ENCODE measurements at places on chromosomes 1 and 21. TPM values are rescaled to one million over a fixed set of nuclear protein-coding genes. Genes with fewer than 3 reads are reported as not detected.

DMRTA2 gene
- total RNA-seq, result 0.24 TPM

STUM gene
- total RNA-seq, result 1.7 TPM

BACE2 gene
- 37.3 TPM for total RNA-seq

USP25 gene
- 96.3 TPM for total RNA-seq

DAB1 gene
- total RNA-seq, result 4.8 TPM

LEFTY2 gene
- total RNA-seq, result 144 TPM

BTF3L4 gene
- total RNA-seq, result 46.5 TPM

TBX15 gene
- 4.1 TPM for total RNA-seq

PALMD gene
- total RNA-seq, result 33.0 TPM

ZNF687 gene
- 11.1 TPM for total RNA-seq

RXRG gene
- total RNA-seq, result not detected

CRP gene
- 0.48 TPM for total RNA-seq

OR2W3 gene
- total RNA-seq, result 5.5 TPM

CFHR5 gene
- 0.72 TPM for total RNA-seq

UBL4B gene
- not detected for total RNA-seq

KCNQ4 gene
- total RNA-seq, result 3.4 TPM

PRAMEF11 gene
- total RNA-seq, result not detected

TSSK3 gene
- 1.9 TPM for total RNA-seq

LDLRAD2 gene
- total RNA-seq, result 2.2 TPM

RCC2 gene
- total RNA-seq, result 17.1 TPM

CD5L gene
- total RNA-seq, result not detected

ALX3 gene
- 0.48 TPM for total RNA-seq

SPAG17 gene
- total RNA-seq, result 4.1 TPM

SH3D21 gene
- 11.3 TPM for total RNA-seq

EFNA3 gene
- total RNA-seq, result 0.72 TPM

CCDC27 gene
- 0.24 TPM for total RNA-seq

TEKT2 gene
- total RNA-seq, result not detected

HSD3B1 gene
- 10.8 TPM for total RNA-seq

KLHDC7A gene
- 1.2 TPM for total RNA-seq

All from umbilical cord (tissue), 2 donors.